Calu3 (cell line): ENCODE measurements at places on chromosomes 3 and 15. TPM values are rescaled to one million over a fixed set of nuclear protein-coding genes. Genes with fewer than 3 reads are reported as not detected.

THSD4 gene
- total RNA-seq: 24.2 and 29.6 TPM in 2 replicates

SLC38A3 gene
- total RNA-seq: not detected in 2 replicates

TIMP4 gene
- total RNA-seq: 0.22 and 0.28 TPM in 2 replicates

SAMD7 gene
- not detected in 2 replicates for total RNA-seq

CMTM8 gene
- 19.0 and 19.9 TPM in 2 replicates for total RNA-seq

SLC24A5 gene
- not detected in 2 replicates for total RNA-seq

KBTBD12 gene
- total RNA-seq: 0.07 TPM in 1 of 2 replicates, not detected in the other

CHRNA7 gene
- 2.0 and 2.4 TPM in 2 replicates for total RNA-seq

DNA sequence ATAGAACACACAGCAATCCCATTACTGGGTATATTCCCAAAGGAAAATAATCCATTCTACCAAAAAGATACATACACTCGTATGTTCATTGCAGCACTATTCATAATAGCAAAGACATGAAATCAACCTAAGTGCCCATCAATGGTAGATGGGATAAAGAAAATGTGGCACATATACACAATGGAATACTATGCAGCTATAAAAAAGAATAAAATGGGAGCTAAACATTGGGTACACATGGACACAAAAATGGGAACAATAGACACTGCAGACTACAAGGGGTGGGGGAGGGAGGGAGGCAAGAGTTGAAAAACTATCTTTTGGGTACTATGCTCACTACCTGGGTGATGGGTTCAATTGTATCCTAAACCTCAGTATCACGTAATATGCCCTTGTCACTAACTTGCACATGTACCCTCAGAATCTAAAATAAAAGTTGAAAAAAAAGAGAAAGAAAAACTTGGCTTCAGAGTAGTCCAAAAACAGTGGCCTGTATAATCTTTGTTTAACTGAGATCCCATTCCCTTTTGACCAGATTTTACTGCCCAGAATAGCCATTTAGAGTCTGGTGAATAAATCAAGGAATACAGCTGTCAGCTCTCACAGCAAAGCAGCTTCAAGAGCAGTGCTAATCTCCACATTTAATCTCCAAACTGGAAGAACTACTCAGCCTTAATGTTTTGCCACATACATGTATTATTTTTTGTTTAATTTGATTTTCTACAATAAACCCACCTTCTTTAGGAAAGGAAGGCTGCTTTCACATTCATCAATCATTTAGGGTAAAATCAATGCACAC, 54.5 kb upstream of the XRN1 start:
- no peak overlapping the region for H3K27ac ChIP-seq
- no peak for DNase-seq
- H3K4me3 ChIP-seq: no peak overlapping the region

- H3K4me1 ChIP-seq: no peaks in the 10 kb centered on the region
- DNase-seq: no peak
- H3K36me3 ChIP-seq: no peaks in the 10 kb centered on the region
- H3K4me3 ChIP-seq: no peak overlapping the region
- no peaks in the 10 kb centered on the region for H3K27me3 ChIP-seq
These were observed 32.5 kb downstream of the GBE1 start for GRCh38 chr3:81728766-81729544.

DNA sequence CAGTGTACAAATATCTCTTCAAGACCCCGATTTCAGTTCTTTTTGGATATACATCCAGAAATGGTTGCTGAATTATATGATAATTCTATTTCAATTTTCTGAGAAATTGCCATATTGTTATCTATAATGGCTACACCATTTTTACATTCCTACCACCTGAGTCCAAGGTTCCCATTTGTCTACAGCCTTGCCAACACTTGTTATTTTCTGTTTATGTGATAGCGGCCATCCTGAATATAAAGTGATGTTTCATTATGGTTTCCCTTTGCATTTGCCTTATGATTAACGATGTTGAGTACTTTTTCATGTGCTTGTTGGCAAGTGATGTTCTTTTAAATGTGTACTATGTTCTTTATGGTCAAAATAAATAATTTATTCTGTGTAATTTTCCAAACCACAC, 8.5 kb downstream of the NR1I2 start:
- DNase-seq: no peak
- no peak overlapping the region for H3K4me3 ChIP-seq
- no peaks in the 10 kb centered on the region for H3K27me3 ChIP-seq
- peaks cover 5% of the 10 kb centered on the region for H3K4me1 ChIP-seq
- no peaks in the 10 kb centered on the region for H3K36me3 ChIP-seq
- no peak overlapping the region for H3K27ac ChIP-seq

DNA sequence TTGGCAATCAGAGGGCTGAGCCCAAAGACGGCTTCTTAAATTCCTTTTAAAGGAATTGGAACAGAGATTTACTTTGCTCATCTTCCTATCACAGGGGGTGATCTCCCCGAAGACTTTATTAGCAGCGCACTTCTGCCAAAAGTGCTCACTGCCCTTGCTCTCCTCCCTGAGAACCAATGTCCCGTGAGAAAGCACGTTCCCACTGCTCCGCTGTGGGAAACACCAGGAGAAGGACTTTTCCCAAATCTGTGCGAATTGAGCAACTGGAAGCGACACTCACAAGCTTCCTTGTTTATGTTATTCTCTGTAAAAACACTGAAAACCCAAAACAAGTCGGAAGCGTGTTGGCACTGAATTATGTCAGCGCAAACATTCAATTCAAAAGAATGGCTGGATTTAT, 670.8 kb upstream of the NR2F2 start:
- no peaks in the 10 kb centered on the region for H3K27me3 ChIP-seq
- no peak for DNase-seq
- no peaks in the 10 kb centered on the region for H3K36me3 ChIP-seq
- H3K4me1 ChIP-seq: no peaks in the 10 kb centered on the region
- no peak overlapping the region for H3K4me3 ChIP-seq
- no peak overlapping the region for H3K27ac ChIP-seq

DNA sequence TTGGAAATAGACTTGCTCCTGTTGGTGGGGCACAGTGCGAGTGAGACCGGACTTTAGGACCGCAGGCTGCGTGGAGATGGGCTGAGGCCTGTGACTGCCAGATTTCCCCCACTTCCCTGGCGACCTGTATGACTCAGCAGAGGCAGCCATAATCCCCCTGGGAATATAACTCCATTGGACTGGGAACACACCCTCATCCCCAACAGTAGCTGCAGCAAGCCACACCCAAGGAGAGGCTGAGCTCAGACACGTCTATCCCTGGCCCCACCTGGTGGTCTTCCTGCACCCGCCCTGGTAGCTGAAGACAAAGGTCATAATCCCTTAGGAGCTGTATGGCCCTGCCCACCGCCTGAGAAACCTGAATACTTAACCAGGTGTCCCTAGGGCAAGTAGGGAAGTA, 42.6 kb downstream of the DZIP1L start:
- no peaks in the 10 kb centered on the region for H3K36me3 ChIP-seq
- H3K4me3 ChIP-seq: no peak overlapping the region
- no peak for DNase-seq
- H3K27me3 ChIP-seq: no peaks in the 10 kb centered on the region
- no peak overlapping the region for H3K27ac ChIP-seq

DNA sequence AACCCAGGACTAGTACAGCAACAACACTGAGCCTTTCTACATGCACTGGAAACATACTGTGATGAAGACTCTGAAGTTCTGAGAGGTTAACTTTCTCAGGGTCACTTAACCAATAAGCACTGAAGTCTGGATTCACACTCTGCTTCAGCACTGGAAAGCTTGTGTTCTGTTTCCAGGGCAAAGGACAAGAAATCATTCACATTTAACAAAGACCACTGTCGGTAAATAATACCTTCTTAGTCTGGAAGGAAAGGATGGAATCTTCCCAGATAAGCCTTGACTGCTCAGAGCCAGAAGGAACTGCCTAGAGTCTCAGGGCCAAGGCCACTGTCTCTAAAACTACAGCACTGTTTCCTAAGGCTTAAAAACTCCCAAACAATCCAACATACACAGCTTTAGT, 4.3 kb upstream of the GLYCTK start:
- H3K4me3 ChIP-seq: no peak overlapping the region
- H3K27ac ChIP-seq: peak overlapping the region; percentile 73
- no peaks in the 10 kb centered on the region for H3K27me3 ChIP-seq
- DNase-seq: no peak

DNA sequence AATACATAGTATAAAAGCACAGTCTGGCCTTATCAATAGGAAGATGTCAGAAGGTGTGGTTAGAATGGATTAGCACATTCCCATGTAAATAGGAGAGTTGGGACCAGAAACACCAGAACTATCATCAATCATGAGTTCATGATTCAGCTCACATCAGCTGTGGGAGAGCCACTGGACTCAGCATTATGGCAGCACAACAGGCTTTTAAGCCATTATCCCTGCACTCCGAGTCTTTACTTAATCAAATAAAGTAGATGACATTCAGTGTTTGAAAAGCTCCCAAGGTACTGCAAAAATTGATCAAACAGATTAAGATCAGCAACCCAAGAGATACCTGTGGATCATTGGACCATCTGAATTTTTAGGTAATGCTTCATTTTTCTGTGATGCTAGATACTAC, 24.7 kb downstream of the PARP14 start:
- H3K4me1 ChIP-seq: no peaks in the 10 kb centered on the region
- peaks cover 28% of the 10 kb centered on the region for H3K36me3 ChIP-seq
- DNase-seq: no peak
- no peak overlapping the region for H3K4me3 ChIP-seq

- no peak overlapping the region for H3K27ac ChIP-seq
- no peaks in the 10 kb centered on the region for H3K36me3 ChIP-seq
- no peak overlapping the region for H3K4me3 ChIP-seq
These were observed 316.8 kb upstream of the CTDSPL start for GRCh38 chr3:37544869-37545352.

DNA sequence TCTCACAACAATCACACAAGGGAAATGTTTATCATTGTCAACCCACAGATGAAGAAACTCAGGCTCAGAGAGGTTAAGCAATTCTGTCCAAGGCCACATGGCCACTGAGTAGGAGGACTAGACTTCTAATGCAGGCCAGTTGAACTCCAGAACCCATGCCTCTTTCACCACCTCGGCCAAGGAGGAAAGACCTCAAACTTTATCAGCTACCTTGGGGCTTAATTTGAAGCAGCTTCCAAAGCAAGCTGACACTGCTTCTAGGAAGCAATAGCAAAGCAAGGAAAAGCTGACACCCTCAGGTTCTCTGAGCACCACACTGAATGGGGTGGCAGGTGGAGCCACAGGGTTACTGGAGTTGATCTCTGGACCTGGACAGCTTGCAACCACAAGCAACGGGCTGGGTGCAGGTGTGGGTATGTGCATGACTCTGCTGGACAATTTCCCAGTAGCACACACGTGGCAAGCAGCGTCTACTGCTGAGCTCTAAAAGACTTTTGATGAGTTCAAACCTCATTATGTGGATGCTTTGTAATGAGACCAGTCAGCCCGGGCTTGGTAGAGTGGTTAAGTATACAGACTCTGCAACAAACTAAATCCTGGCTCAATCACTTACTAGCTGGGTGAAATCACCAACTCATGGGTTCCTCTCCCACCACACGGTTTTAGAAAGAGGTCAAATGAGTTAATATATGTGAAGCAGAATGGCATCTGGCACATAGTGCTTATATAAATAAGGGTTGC, 23.1 kb downstream of the CCNL1 start:
- peak overlapping the region; percentile 56 for H3K27ac ChIP-seq
- H3K4me1 ChIP-seq: peaks cover 52% of the 10 kb centered on the region
- no peaks in the 10 kb centered on the region for H3K27me3 ChIP-seq
- peaks cover 24% of the 10 kb centered on the region for H3K36me3 ChIP-seq
- H3K4me3 ChIP-seq: peak overlapping the region; percentile 49

DNA sequence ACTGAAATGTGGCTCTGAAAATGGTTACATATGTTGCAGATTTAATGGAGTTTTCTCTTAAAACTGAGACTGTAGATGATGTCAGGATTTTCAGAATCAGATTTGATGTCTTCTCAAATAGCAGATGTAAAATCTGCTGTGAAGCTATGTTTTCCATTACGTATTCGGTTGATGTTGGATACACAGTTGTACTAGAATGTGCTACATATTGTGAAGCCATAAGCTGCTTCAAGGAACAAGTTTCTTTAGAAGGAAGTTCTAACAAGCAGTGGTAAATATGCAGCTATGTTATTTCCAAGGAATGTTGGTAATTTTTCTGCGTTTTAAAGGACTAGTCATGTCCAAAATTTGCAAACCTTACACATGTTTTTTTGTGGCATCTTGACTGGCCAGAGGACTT, 197.7 kb downstream of the RBMS3 start:
- no peak for DNase-seq
- no peaks in the 10 kb centered on the region for H3K27me3 ChIP-seq
- no peaks in the 10 kb centered on the region for H3K4me1 ChIP-seq
- H3K27ac ChIP-seq: no peak overlapping the region

- H3K4me3 ChIP-seq: no peak overlapping the region
- H3K27ac ChIP-seq: no peak overlapping the region
- DNase-seq: no peak
- no peaks in the 10 kb centered on the region for H3K27me3 ChIP-seq
- H3K36me3 ChIP-seq: no peaks in the 10 kb centered on the region
These were observed 374.0 kb downstream of the SV2B start for GRCh38 chr15:91473894-91474545.

DNA sequence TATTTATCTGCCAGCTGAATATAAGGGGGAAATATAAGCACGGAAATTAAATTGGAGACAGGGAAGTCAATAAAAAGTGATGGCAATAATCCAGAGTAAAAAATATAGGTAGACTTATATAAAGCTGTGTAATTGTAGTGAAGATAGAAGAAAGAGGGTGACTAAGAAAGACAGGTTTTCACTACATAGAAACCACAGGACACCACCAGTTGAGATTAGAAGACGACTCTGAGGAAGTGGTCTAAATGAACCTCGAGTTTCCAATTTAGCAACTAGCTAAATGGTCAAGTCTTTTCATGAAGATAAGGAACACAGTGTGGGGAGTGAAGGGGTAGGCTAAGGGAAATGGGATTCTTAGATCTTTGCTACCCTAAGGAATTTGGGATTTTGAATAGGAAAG, 188.8 kb upstream of the ARL6 start:
- no peak overlapping the region for H3K4me3 ChIP-seq
- no peaks in the 10 kb centered on the region for H3K27me3 ChIP-seq
- DNase-seq: no peak
- no peak overlapping the region for H3K27ac ChIP-seq

DNA sequence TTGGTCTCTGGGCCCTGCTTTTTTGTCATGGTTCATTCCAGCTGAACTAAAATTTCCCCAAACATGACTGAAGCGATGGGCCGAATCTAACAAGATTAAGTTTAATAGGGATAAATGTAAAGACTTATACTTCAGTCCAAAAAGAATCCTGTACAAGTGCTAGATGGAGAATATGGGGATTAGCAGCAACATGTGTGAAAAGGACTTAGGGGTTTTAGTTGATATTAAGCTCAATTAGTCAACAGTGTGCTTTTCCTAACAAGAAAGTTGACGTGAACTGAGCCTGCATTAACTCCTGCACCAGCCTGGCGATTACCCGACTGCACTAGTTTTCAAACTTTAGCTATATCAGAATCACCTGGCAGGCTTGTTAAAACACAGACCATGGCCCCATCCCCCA, 61.0 kb upstream of the BBX start:
- no peaks in the 10 kb centered on the region for H3K36me3 ChIP-seq
- no peak overlapping the region for H3K4me3 ChIP-seq
- DNase-seq: no peak
- no peaks in the 10 kb centered on the region for H3K4me1 ChIP-seq
- no peaks in the 10 kb centered on the region for H3K27me3 ChIP-seq
- no peak overlapping the region for H3K27ac ChIP-seq
